EL (cell line): ENCODE measurements at places on chromosomes 6 and 20.

GRCh38 chr20:34510575-34510974 lies 5.6 kb upstream of the DYNLRB1 start:
- DNase-seq = no peak

DNA sequence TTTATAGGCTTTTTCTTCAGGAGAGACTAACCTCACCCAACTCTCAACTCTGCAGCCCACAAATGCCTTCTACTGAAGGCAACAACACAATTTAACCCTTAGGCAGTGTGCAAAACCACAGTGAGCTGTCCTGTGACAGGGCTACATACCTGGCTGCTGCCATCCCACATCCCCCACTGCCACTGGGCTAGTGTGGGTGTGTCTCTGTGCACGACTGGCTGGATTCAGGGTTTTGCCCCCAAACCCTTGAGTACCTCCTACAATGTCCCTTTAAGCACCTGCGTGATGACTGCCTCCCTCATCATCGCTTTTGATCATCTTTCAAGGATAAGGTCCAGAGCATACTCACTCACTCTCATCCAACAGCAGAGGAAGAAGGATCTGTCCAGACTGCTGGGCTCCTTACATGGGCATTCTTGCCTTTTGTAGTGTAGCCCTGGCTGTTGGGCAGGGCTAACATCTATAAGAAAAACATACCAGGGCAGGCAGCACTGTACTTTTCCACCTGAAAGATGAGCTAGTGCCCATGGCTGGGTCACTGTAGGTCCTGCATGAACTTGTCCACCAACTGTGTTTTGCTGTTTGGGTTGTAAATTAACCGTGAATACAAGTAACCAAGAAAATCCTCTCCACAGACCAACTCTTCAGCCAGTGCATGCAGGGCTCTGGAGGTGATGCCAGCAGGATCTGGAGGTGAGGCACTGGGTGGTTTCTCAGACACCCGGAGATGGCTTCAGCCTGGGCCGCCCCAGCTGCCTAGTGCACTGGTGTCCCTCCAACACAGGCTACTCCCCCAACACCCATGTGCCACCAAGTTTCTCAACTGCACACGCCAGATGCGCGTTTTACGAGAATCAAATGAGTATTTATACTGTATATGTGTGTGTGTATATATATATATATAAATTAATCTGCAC lies 45.2 kb downstream of the PLCG1 start:
- peak; percentile 24 for DNase-seq

DNA sequence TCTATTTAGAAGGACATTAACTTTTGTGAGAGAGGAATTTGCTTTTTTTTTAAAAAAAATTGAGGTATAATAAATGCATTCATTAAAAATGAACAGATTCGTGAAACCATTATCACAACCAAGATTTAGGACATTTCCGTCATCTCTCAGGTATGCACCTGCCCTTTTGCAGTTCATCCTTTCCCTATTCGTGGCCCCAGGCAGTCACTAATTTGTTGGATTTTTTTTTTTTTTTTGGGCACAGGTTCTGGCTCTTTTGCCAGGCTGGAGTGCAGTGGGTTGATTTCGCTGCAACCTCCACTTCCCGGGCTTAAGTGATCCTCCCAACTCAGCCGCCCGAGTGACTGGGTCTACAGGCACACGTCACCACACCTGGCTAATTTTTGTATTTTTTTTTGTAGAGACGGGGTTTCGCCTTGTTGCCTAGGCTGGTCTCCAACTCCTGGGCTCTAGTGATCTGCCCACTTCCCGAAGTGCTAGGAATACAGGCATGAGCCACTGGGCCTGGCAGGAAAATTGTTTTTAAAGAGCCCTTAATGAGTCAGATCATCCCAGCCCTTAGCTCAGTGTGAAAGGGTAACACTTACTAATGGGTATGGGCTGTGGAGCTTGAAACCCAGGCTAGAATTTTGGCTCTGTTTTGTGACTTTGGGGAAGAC lies 9.2 kb downstream of the PHF3 start:
- peak; percentile 28 for DNase-seq

DNA sequence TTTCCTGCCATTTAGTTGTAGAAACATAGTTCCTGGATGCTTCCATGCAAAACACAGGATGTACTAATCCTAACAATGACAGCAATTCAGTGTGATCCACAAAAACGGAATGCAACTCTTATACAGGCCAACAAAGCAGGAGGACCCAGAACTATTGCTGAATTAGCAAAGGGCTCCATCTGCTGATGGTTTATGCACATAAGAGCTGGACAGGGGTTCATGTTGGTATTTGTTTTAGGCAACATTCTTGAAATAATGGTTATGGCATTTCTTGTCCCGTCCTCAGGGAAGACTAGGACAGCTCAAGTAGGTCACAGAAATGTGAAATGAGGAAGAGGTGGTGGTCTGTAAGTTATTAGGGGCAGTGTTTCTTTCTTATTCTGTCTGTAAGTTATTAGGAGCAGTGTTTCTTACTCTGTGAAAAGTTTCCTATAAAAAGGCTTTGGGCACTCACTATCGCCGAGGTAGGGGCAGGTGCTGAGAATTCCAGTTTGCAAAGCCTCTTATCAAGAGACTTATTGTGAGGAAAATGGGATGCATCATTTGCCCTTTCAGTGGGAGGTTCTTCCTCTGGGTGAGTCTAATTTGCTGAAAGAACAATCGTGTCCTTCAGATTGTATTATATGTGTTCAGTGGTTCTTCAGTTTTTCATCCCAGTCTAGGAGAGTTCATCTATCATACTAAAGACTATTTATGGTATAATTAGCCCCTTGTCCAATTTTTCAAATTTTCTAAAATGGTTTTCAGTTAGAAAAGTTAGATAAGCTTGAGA lies 171.1 kb downstream of the MCHR2 start:
- DNase-seq = peak; percentile 71

DNA sequence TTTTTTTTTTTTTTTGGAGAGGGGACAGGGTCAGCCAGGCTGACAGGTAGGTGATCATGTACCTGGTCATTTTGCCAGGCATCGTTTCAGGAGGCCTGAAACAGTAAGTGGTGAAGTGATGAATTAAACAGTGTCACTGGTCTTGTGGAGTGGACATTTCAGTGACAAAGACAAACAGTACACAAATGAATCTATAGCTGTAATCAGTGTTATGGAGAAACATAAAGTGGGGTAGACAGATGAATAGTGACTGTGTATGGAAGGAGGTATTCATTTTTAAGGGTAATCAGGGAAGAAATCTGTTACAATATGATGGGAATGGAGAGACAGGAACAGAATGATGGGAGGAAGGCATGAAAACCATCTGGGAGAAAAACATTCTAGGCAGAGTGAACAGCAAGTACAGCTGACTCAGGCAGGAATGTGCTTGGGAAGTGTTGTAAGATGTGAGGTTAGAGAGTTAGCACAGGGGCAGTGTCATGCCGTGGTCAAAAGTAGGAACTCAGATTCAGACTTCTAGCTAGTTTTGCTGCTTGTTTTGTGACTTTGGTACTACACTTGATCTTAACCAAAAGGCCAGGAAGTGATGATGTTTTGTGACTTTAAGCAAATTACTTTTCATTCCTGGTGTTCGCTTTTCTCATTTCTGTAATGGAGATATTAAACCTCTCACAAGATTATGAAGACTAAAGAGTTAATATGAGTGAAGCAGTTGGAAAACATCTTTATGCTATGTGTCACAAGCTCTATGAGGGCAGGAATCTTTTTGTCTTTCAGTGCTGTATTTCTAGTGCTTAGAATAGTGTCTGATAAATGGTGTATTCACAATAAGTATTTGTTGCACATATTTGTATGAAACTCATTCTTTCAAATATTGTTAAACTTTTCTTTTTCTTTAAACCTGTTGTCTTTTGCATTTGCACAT lies 43.4 kb downstream of the QKI start:
- DNase-seq = peak; percentile 91

DNA sequence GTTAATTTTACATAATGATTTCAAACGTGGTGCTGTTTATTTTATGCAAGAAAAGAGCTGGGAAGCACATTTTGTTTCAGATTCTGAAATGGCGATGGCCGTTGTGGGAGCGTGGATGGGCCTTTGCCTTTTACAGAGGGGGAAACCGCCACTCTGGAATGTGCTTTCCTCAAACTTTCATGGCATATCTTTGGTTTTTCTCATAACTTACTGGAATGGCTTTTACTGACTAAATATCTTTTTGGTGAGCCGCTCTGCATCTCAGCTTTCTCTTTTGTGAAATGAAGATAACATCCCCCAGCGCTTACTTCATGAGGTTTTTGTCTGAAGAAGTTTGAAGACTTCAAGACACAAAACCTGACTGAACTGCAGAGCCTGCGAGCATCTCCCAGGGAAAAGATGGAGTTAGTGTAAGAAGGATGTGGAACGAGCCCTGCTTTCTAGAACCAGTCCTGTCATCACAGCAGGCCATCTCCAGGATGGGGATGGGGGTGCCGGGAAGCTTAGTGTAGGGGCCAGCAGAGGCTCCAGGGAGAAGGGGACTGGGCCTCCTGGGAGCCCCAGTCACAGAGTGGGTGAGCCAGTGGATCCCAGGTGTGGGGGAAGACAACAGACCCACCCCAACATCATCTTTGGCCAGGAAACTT lies 61.8 kb upstream of the TIAM2 start:
- peak; percentile 42 for DNase-seq

GRCh38 chr6:116763906-116764628 lies 1.5 kb downstream of the FAM162B start:
- peak; percentile 33 for DNase-seq

DNA sequence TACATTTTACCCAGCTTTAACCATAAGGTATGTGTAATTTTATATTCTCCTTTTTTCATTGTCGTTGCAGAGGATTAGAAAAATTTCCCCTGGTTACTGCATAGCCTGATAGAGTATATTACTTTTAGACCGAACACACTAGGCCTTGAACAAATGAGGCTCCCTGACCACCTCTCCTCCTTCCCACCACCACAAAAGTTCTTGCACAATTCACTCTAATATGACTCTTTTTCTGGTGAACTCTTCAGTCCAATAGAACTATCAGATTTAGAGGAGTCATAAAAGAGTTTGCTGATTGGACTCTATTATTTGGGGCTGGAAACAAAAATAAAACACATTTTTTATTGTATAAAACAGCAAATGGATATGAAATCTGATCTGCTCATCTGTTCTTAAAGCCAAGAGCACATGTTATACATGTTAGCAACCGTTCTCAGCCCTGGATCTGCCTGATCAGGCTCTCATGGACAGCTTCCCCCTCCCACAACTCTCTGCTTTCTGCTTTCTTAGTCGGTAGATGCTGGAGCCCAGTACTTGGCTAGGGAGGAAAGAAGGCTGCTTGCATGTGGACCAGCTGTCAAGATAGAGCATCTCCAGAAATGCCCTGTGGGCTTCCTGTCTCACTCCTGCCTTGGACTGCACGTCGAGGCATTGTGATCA lies 83.5 kb downstream of the CD164 start:
- no peak for DNase-seq

GRCh38 chr6:87261534-87261933 lies 60.9 kb upstream of the SMIM8 start:
- DNase-seq = no peak

DNA sequence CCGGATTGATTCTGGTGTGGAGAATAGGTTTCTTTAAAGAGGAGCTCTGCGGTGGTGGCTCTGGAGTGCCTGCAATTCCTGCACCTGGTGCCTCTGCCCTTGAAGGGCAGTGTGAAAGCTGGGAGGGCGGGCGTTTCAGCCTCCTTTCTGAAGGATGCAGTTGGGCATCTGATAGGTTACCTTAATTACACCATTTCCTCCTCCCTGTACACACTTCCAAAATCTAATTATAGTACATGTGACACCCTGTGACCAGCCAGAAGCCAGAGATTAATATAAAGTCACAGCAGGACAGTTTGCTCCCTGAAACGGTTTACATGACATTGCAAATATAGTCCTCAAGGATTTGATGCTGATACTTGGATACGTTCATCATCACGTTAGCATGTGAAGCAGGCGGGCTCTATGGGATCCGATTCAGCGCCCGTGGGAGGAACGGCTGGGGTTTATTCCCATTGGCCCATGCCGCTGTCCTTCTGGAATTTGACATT lies 548.2 kb downstream of the QKI start:
- DNase-seq = no peak

DNA sequence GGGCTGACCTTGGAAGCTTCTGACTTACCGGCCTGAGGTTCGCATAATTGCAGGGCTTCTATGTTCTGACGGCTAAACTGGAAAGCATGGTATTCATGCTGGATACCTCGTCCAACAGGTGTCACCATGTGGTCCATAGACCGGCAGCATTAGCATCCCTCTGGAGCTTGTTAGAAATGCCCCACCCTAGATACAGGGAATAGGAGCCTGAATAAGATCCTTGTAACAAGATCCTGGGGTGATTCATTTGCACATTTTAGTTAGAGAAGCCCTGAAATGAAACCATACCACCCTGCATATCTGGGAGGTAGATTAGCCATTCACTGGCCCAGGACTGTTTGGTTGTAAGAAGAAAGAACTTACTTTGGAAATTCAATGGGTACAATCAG lies 77.7 kb downstream of the TMEM170B start:
- DNase-seq = peak; percentile 74
